Right ventricle myocardium inferior (tissue), 1 donor: ENCODE measurements at places on chromosomes 7 and 10. TPM values are rescaled to one million over a fixed set of nuclear protein-coding genes. Genes with fewer than 3 reads are reported as not detected.
A peak's percentile ranks its signal among the peaks of the same experiment; 100 is the strongest.

DNA sequence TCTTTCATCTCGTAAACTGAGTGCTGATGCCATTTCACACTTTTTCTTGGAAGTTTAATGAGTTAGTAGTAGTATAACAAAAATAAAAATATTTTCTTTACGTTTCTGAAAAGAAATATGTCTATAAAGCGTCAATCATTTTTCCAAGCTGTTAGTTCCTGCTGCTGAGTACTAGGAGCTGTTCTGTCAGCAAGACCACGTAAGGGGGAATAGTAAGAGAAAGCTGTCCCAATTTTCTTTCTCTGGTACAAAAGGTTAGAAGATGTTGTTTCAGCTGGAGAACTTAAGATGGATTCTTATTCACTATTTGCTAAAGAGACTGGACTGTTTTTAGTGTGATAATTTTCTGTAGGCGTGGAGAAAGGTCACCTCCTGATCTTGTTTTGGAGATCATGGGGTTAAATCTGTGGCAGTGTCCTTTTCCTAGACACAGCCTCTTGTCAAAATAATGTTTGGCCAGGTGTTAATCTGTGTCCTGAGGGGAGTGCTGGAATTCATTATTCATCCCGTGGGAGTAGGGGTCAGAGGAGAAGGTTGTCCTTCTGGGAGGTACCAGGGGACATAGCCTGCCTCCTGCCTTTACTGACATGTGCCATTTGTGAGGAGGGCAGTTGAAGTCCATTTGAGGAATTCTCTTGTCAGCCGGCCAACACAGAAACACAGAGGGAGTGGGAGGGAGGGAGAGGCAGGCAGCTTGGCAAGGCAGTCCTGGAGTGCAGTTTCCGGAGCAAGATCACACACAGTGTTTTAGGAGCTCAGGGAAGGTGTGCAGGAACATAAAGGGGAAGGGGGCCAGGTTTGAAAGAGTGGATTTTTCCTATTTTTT lies 368.7 kb downstream of the AUTS2 start:
- peak; percentile 45 for DNase-seq

GRCh38 chr10:11341283-11341960 lies 270.0 kb downstream of the USP6NL start:
- DNase-seq, result no peak

DNA sequence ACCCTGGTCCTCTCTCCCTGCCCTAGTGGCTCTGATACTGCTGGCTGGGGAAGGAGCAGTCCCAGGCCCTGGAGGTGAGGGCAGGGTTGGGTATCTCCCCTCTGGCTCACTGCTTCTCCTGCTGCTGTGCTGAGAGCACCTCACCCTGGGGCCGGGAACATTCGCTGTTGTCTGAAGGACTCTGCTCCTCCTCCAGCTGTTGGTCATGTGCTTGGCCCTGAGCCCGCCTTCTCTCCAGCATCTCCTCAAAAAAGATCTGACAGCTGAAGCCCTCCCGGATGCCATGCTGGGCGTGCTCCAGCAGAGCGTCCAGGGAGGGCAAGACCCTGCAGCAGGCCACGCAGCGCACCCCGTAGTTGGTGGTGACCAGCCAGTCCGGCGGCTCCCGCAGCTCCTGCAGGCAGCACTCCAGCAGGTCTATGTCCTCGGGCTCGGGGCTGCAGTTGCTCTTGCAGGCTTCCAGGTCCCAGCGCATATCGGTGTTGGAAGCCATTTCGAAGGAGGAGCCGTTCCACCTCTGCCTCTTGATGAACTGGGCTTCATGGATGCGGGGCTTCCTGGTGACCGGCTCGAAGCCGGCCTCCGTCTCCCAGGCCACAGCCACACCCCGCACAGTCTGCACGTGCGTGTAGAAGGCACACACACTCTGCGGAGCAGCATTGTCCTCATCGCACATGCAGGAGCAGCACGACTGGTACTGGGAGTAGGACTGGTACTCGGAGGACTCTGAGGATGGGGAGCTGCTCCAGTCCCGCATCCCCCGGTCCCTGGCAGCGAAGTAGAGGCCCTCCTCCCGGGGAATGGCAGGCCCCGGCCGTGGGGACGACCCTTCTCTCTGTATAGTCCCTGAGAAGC lies 2.1 kb downstream of the FAM170B start:
- peak; percentile 68 for DNase-seq

GTF2IRD2 gene
- 13.7 TPM for total RNA-seq

MSMB gene
- not detected for total RNA-seq

DNA sequence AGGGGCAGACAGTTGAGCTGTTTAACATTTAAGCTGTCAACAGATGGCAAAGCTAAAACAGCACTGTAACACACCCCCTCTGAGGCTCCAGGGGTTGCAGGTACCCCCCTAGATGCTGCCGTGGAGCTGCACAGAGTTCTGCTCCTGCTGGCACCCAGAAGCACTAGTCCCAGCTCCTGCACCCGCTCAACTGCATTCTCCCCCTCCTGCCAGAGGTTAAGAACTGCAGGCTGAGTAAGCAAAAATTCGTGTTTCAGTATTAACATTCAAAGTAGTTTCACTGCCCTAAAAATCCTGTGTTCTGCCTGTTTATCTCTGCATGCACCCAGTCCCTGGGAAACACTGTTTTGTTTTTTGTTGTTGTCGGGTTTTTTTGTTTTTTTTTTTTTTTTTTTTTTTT lies 790.8 kb upstream of the KCND2 start:
- DNase-seq, result no peak

GRCh38 chr10:43047288-43047970 lies 29.4 kb upstream of the RET start:
- no peak for DNase-seq

GRCh38 chr10:71402005-71402404 lies 5.3 kb downstream of the CDH23 start:
- DNase-seq, result no peak
